ENCODE measurements at places on chromosomes 6 and 20. TPM values are rescaled to one million over a fixed set of nuclear protein-coding genes. Genes with fewer than 3 reads are reported as not detected.

THEMIS gene
- 0.19 TPM for total RNA-seq

CYP21A2 gene
- total RNA-seq: 0.19 TPM

ESR1 gene
- total RNA-seq: 1.1 TPM

GJA10 gene
- total RNA-seq: not detected

GSS gene
- total RNA-seq: 86.5 TPM

GABRR1 gene
- not detected for total RNA-seq

MCM3 gene
- 22.6 TPM for total RNA-seq

ASCC3 gene
- 103 TPM for total RNA-seq

NOTCH4 gene
- 1.5 TPM for total RNA-seq

CLPSL1 gene
- not detected for total RNA-seq

NOX3 gene
- not detected for total RNA-seq

All from regular cardiac myocyte (primary cell).